ENCODE measurements at places on chromosomes 3 and 15.

- no peak for DNase-seq
Observed at GRCh38 chr15:40255033-40255432, 16.2 kb downstream of the PAK6 start.

- peak; percentile 45 for DNase-seq
Observed at GRCh38 chr3:197795200-197795599, 4.1 kb downstream of the LRCH3 start.

GRCh38 chr3:133992951-133993620 is 36.6 kb downstream of the SLCO2A1 start:
- DNase-seq = no peak

GRCh38 chr15:99507504-99508310 is 58.1 kb upstream of the MEF2A start:
- DNase-seq = no peak

GRCh38 chr3:70726096-70726938 is 413.9 kb upstream of the MDFIC2 start:
- DNase-seq = no peak

DNA sequence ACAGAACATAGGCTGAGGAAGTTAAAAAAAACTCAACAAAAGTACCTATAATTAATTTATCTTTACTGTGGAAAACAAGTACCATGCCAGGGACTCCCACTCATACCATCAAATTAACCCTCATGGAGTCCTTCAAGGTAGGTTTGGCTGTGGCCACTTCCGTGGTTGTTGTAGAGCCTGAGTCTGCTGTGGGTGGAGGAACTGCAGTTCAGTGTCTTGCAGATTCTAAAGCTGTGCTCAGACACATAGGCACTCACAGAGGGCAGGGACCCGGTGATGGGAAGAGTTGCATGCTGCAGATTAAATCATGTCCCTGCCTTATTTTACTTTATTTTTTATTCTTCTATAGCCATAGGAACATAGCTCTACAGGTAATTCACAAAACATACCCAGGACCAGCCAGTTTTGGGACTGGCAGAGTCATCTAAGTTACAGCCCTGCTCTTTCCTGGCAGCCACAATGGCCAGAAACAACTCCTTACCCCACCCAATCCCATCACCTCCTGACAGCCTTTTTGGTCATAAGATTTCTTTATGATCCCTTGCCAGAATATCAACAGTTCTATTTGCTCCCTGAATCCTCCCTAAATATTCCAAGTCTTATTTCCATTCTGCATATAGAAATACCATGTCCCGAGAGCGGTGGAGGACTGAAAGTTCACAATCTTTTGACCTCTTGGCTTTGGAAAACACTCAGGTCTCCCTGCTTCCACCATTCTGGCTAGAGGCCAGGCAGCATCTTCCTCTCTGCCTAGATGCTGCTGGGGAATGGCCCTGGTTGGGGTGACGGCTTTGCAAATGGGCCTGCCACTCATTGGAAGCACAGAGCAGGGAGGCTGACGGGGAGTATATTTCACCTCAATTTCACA is 193.7 kb downstream of the CHST2 start:
- DNase-seq = no peak

DNA sequence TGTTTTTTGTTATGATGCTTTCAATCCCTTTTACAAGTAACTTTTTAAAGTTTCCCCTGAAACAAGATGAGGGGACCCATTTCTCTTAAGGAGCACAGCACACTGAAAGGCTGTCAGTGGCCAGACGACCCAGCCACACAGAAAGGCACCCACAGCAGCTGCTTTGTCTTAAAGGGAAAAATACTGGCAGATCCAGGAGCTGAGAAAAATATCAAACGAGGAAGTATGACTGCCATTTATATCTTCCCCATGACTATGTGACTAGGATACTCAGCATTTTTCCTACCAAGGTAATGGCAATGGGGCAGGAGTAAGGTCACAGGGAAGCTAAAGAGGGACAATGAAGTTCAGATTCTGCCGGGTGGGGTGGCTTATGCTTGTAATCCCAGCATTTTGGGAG is 15.9 kb downstream of the ABCC5 start:
- DNase-seq = no peak

DNA sequence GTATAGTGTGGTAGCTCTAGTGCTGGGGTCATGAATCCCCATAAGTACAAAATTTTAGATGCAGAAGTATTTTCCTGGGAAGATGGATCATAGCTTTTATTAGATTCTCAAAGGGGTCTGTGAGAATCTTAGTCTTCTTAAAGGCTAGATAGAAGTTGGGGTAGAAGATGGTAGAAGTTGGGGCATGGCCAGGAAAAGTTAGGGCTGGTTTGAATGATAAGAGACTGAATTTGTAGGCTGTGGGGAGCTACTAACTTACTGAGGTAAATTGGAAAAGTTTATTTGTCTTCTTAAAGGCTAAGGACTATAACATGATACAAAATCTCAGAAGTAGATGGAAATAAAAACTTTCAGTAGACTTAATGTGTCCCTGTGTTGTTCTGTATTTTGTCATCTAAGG is 1.6 kb upstream of the UBE2Q2 start:
- no peak for DNase-seq

- no peak for DNase-seq
Observed at GRCh38 chr3:171508676-171509075, 48.5 kb upstream of the TNIK start.

GRCh38 chr15:98658831-98659699 is 10.7 kb downstream of the IGF1R start:
- no peak for DNase-seq

- no peak for DNase-seq
Observed at GRCh38 chr3:53649816-53650215, 155.4 kb downstream of the CACNA1D start.

All from AG09309 (cell line).